ENCODE measurements at places on chromosomes 13 and 19.

DNA sequence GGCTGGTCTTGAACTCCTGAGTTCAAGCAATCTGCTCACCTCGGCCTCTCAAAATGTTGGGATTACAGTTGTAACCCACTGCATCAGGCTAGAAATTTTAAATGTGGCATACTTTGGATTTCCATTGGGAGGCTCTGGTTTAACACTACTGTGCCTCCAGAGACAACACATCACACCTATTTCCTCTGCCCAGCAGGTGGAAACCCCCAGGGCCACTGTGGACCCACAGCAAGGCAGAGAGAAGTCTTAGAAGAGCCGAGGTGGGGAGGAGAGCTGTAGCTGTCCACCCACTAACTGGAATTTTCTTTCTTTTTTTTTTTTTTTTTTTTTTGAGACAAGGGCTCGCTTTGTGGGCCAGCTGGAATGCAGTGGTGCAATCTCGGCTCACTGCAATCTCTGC, 39.4 kb downstream of the IER2 start:
- DNase-seq = no peak

DNA sequence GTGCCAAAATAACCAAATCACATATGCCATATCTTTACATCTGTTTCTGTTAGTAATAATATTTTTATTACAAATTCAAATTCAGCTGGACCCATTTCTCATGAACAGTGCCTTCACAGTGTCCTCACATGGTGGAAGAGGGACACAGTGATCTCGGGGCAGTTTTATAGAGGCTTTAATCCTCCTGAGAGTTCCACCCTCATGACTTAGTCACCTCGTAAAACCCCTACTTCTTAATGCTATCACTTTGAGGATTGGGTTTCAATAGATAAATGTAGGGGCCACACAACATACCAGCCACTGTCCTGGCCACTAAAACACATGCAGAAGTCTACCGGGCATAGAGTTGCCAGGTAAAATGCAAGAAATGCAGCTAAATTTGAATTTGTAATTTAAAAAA, 201.5 kb downstream of the MYO16 start:
- DNase-seq = no peak

DNA sequence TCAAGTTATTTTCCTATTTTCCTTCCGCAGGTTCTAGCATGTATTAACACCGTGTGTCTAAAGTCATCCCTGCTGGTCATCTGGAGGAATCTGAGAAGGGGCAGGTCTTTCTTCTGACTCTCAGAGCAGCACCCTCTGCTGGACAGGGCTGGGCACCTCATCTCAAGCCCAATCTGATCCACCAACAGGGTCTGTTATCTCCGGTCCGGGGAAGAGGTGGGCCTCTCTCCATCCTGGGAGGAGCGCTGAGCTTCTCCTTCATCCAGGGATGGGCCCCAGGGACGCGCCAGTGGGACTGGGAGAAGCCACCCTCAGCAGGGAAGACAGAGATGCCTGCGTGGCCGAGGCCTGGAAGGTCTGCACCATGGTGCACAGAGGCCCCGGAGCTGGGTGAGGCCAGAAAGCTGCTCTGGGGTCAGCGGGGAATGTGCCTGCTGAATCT, 26.0 kb upstream of the ZNF331 start:
- DNase-seq = peak; percentile 66

GRCh38 chr13:33797622-33798021, 20.3 kb upstream of the RFC3 start:
- DNase-seq = peak; percentile 12

DNA sequence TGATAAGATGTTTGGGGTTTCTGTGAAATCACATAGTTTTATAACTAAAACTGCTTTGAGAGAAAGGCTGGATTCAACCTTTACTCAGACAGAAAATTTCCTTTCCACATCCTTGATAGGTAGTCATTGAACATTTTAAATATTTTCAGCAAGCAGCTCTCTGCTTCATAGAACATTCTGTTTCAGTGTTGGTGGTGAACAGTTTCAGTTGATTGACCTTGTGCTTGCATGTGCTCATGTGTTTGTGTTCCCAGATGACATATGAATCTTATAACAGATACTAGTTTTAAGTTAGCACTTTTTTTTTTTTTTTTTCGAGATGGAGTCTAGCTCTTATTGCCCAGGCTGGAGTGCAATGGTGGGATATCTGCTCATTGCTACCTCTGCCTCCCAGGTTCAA, 290.1 kb downstream of the HS6ST3 start:
- DNase-seq = no peak

- no peak for DNase-seq
Measured at GRCh38 chr13:95221971-95222732, 79.1 kb downstream of the ABCC4 start.

DNA sequence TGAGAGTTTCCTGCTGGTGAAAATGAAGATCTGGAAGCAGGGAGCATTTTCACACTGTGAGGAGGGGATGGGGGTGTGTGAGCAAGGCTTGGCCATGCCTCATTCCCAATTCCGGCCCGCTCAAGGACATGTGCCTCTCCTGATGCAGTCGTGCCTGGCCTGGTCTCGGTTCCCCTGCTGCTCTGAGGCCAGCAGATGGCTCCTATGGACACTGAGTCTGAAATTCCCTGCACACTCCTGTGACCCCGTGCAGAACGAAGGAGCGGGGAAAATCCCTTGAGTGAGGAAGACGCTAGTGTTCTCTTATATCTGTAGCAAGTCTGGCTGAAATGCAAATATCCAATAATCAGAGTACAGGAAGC, 363 bp upstream of the ZNF763 start:
- no peak for DNase-seq

DNA sequence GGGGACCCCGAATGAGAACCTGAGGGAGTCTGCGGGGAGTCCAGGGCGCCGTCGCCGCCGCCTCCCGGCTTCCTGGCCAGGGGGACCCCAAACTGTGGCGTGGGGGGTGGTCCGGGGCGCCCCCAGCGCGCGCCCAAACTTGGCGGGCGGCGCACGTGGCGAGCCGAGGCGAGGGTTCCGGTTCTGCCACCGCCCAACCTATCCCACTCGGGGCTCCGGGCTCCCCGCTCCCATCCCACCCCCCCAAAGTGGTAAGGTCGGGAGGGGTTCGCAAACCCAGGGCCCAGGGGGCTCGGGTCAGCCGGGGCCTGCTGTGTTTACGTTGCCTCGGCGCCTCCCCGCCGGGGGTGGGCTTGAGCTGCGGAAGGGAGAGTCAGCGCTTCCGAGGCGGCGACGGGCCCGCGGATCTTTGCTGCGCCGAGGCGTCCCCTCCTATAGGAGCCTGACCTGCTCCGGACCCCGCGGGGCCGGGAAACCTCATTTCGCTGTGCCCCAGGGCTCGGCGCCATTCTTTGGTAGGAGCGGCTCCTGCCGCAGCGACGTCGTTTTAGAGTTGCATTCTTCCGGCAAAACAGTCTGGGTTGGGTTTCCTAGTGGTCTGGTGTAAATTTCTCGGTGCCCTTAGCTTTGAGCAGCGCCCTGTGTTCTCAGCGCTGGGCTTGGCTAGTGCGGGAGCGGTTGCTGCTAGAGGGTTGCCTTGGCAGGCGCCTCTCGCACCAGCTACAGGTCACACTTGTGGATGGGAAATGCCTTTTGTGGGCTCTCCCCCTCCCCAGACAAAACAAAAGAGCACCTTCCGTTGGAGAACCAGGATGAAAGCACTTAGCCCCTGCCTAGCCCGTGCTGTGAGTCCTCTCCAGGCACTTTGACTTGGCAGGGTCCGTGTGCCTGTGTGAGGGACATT, 1.2 kb downstream of the DAZAP1 start:
- peak; percentile 66 for DNase-seq

DNA sequence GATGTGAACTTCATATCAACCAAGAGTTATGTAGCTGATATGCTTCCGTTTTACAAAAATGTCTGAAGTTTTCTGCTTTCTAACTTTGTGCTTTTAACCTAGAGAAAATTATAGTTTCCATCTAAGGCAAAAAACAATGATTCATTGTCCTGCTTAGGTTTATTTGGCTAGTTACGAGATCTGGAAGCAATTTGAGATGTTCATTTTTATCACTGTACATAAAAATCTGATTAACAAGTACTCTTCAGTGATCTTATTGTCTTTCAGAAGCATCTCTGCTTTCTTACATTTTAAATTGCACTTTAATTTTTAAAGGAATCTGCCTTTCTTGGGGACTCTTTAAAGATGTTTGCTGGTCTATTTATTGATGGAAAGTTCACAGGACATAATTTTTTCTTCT, 188.1 kb downstream of the RFC3 start:
- no peak for DNase-seq

- DNase-seq = no peak
Measured at GRCh38 chr13:45473627-45474026, 8.9 kb downstream of the COG3 start.

- peak; percentile 20 for DNase-seq
Measured at GRCh38 chr19:8208922-8209461, at the start of gene CERS4. Gene CERS4, plus strand, starts transcription at chr19:8209370. Its CDS starts 41,707 bp downstream, at chr19:8251077.

GRCh38 chr13:112970552-112971287, 1.7 kb downstream of the MCF2L start:
- DNase-seq = no peak

- peak; percentile 55 for DNase-seq
Measured at GRCh38 chr19:17420475-17420924, 653 bp downstream of the MVB12A start.

GRCh38 chr13:67140006-67140405, 90.1 kb downstream of the PCDH9 start:
- DNase-seq = no peak

- DNase-seq = no peak
Measured at GRCh38 chr13:35524171-35524570, 47.7 kb upstream of the MAB21L1 start.

DNA sequence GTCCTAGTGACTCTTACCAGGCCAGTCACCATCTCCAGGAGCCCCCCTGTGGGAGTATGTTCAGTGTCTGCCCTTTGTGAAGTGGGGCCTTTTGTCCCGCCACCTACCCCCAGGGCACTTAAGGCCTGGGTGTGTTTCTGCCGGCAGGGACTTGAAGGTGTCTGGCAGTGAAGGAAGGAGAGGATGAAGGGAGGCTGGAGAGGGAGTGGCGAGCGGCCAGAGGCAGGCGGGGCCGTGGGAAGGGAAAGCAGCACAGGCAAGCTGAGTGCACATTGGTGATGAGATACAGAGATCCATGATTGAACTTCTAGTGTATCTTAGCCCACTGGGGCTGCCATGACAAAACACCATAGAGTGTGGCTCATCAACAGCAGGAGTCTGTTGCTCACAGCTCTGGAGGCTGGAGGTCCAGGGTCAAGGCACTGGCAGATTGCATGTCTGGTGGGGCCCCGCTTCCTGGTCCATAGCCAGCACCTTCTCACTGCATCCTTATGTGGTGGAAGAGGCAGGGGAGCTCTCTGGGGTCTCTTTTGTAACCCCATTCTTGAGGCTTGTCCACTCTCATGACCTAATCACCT, 17.5 kb downstream of the CUL4A start:
- no peak for DNase-seq

DNA sequence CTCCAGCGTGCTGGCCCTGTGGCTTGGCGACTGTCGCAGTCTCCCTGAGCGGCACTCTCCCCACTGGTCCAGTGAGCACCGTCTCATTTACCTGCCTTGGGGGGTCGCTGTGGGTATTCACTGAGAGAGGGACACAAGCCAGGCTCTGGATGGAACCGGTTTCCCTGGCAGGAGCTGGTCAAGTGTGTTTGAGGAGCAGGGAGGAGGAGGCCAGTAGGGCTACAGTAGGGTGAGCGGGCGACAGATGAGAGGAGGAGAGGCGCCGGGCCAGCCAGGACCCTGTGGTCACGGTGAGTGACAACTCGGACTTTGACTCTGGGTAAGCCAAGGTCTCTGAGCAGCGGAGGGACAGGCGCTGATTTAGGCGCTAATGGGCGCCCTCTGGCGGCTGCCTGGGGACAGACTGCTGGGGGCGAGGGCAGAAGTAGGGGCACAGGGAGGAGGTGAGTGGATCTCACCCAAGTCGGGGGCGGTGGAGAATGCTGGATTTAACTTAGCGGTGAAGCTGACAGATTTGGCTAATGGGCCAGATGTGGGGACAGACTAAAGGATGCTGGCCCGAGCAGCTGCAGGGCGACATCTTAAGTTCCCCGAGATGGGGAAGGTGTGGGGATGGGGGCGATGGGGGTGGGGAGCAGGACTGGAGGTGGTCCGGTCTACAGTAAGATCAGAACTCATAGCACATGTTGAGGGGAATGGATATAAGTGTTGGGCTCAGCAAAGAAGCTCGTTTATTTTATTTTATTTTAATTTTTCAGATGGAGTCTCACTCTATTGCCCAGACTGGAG, 4.7 kb upstream of the PRMT1 start:
- DNase-seq = peak; percentile 81

DNA sequence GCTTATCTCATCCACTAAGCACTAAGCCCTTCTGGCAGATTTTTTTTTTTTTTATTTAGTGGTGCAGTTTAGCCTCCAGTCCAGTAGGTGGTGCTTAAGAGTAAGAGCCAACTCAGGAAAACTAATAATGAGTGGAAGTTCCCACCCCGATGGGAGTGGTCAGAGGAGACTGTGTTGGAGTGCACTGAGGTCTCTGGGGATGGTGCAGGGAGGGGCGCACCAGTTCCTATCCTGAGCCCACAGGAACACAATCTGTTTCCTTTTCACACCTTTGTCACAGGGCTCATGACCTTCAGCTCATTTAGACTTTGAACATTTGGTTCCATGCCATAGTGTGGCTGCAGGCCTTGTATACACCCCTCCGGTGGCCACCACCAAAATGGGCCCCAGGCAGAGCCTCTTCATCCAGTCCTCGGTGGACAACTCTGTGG, 367.4 kb downstream of the SPRY2 start:
- DNase-seq = no peak

DNA sequence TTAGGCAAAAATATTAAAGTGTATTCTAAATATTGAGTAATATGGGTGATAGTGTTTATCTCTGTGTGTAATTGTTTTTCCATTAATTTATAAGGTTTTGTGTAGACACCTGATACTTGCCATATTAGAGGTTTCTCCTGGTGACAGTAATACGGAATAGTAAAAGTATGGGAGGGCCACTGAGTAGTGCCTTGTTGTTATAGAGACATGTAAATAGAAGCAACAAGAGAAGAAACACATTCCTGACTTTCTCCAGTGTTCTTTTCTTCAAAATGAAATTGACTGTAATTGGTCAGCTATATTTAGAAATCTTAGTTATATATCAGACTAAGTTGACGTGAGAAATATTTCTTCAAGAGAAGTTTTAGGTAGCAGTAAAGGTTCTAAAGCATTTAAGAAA, 18.5 kb downstream of the RNASEH2B start:
- no peak for DNase-seq

- DNase-seq = no peak
Measured at GRCh38 chr19:45865269-45865948, 1.3 kb downstream of the FOXA3 start.

DNA sequence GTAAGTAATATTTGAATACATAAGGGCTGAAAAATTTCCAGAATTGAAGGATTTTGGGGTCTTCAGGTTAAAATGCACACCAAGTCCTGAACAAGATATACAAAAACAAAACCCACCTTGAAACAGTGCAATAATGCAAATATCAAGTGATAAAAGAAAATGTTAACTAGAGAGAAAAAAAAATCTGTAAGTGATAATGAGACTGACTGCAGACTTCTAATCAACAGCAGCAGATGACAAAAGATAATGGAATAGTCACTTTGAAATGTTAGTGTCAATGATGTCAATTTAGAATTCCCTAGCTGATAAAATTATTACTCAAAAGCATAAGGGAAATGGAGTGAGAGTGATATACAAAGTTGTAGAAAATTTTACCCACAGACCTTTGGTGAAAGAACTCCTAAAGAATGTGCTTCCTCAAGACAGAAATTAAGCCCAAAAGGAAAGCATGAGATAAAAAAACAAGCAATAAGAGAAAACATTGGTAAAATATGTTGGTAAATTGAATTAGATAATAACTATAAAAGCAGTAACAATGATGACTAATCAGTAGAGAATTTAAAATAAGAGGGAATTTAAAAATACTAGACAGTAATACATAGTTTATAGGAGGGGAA, 12.4 kb upstream of the DGKH start:
- no peak for DNase-seq

Measured in suppressor macrophage treated with lipopolysaccharide for 4 hours (primary cell).